ENCODE measurements at places on chromosomes 12 and 14.
A peak's percentile ranks its signal among the peaks of the same experiment; 100 is the strongest.

- no peak for DNase-seq
These were observed 182.7 kb downstream of the KTN1 start for GRCh38 chr14:55762595-55763232.

- DNase-seq = no peak
These were observed 15.5 kb downstream of the SYT1 start for GRCh38 chr12:78880078-78880477.

DNA sequence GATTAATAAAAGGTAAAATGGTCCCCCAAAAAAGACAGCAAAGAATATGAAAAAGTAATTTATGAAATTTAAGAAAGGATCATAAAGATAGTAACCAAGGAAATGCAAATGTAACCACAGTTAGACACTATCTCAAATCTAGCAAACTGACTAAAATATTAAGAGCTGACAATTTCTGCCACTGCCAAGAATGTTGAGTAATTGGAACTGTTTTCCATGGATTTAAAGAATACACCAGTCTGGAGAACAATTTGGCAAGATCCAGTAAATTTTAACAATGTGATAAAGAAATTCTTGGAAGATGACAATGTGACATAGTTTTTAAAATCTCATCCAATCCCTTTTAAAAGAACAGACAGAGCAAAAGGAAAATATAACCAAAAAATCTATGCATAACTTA, 798.0 kb upstream of the MGAT4C start:
- DNase-seq = no peak

DNA sequence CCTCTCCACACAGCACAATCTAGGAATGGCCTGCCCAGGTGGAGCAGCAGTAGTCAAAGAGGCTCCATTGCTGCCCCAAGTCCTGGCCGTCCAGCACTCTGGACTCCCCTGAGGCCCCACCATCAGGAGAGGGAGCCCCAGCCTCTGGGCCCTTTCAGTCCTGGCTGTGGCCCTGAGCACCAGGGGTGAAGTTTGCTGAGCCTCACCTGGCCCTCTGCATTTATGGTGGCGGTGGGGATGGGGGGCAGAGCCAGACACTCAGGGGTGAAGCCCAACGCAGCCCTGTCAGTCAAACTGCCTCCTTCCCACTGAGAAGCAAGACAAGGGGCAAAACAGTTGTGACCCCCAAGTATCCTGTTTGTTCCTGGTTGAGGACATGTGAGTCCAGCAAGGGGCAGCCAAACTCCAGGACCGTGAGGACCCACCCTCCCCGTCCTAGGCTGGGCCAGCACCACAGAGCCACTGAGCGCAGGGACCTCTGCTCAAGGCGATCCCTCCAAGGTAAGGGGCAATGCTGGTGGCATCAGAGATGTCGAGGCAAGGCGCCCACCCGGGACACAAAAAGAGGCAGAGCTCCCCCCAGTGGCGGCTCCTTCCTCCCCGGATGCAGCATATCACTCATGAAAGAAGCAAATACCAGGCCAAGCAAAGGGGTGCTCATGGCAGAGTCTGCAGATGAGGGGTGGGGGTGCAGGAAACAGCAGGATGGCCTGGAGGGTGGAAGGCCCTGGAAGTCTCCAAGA, 4.8 kb upstream of the AMN start:
- DNase-seq = peak; percentile 20

- no peak for DNase-seq
These were observed 61.9 kb downstream of the CCDC92 start for GRCh38 chr12:123910761-123911193.

- no peak for DNase-seq
These were observed 1.2 kb downstream of the ATF7 start for GRCh38 chr12:53624956-53625355.

GRCh38 chr12:119742700-119743099, 74.8 kb downstream of the PRKAB1 start:
- DNase-seq = no peak

DNA sequence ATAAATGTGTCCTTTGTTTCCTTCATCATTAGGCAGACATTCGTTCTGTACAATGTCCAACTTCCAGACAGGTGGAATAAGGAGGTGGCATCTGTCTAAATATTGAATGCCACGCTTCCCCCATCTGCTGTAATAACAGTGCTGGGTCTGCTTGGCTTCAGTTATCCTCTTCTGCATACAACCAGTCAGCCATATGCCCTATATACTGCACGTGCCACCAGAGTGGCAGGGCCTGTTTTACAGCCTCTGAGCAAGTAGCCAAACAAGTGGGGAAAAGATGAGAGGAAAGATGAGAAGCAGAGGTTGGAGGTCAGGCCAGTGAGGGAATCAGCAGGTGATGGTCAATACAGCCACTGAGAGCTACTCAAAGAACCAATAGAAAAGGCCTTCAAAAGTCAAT, 55.4 kb downstream of the OTX2 start:
- DNase-seq = peak; percentile 89
